Daoy (cell line): ENCODE measurements at places on chromosomes 11 and 22.

DNA sequence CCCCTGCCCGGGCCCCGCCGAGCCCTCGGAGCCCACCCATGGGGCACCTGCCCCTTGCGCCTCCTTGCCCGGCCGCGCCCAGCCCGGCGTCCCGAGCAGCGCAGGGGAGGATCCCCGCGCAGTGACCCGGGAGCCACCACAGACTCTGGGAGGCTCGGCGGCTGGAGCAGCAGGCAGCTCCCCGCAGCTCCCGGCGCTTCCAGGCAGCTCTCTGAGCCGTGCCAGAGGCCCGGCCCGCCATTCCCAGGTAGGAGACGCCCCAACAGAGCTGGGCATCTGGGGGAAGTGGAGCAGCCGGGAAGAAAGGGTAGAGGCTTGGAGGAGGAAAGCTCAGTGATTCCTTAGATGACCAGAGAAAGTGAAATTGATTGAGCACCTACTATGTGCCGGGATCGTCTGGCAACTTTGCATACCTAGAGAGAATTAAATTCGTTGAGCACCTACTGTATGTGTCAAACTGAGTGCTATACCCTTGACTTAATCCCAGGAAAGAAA lies 670 bp downstream of the RASD2 start:
- DNase-seq, result no peak

DNA sequence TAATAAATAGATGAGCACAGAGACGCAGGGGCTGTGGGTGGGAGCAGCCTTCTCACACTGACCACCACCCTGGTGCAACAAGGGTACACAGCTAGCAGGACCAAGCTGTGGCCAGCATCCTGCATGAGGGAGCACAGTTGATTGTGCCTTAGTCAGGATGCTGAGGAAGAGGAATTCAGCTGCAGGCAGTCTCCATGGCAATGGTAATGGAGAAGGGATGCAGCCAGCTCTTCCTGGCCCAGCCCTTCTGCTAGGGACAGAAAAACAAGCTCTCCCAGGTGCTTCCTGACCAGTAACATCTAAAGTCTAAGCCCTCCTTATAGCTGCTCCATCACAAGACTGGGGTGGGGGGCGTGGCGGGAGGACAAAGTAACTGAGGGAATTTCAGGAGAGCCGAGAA lies 363.5 kb downstream of the BUD13 start:
- no peak for DNase-seq

DNA sequence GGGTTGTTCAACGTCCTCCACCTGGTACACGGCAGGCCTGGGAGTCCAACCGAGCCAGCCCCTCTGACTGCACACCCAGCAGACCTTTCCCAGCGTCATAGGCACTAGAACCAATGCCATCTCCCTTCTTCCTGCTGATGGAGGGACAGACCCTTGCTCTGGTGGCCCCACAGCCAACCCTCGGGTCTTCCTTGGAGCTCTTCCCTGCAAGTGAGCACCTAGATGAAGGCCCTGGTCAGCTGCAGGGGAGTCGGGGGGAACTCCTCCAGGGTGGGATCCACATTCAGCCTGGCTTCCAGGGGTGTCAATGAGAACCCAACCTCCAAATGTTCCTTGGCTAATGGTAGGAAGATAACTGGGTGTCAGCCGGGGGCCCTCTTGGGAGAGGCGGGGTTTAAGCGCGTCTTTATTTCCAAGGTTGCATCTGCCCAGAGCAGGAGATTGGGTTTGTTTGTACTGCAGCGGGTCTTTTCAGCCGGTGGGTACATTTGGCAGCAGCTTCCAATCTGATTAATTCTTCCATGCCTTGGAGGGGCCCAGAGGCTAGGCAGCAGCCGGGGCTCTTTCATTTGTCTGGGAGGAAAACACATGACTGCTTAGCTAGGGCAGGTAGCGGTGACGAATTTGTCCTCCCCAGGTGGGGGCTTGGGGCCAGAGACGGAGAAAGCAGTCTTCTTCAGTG lies 56.0 kb upstream of the SHISAL1 start:
- no peak for DNase-seq

DNA sequence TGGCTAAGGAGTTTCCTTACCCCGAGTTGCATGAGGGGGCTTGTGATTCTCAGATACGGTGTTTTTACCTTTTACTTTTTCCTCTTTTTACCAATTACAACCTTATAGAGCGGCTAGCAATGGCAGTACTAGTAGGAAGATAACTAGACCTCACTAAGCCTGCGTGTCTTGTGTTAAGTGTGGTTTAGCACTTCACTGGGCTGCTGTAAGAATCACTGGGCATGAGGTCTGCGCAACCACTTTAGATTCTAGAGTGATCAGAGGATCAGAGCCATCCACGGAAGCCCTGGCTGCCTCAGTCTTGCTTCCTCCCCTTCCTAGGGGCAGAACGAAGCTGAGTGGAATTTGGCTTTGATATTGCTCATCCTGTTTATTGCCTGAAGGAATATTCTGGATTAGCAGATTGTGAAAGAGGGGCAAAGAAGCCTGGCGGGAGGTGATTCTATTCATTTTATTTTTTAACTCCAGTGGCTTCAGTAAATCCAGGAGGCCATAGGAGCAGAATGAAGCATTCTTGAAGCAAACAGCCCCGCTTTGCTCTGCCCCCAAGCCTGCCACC lies 88.5 kb downstream of the GRAMD1B start:
- no peak for DNase-seq

DNA sequence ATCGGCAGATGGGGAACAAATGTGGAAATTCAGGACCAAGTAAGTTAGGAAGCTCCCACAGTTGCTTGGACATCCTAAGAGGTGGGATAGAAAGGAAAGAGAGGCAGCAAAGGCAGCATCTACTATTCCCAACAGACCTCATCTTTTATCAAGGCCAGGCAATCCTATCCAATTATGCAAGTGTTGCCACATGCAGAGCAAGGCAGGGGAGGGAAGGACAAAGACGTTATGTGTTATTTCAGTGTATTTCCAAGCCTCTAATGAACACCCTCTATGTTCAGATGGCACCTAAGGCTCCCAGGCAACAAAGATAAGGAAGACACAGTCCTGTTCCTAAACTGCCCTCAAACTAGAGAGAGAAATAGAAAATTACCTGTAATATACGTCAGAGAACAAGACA lies 9.2 kb downstream of the TIGD3 start:
- DNase-seq, result no peak

- DNase-seq, result no peak
These were observed 14.7 kb upstream of the ST14 start for GRCh38 chr11:130144861-130145281.

GRCh38 chr11:114001416-114001815 lies 26.5 kb downstream of the HTR3A start:
- DNase-seq, result no peak

DNA sequence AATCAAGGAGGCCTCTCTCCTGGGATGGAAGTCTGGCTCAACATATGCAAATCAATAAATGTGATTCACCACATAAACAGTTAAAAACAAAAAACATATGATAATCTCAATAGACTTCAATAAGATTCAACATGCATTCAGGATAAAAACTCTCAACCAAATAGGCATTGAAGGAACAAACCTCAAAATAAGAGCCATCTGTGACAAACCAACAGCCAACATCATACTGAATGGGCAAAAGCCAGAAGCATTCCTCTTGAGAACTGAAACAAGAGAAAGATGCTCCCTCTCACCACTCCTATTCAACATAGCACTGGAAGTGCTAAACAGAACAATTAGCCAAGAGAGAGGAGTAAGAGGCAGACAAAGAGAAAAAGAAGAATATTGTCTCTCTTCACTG lies 54.0 kb upstream of the SEZ6L start:
- no peak for DNase-seq

- DNase-seq, result no peak
These were observed 5.7 kb upstream of the ADAMTS15 start for GRCh38 chr11:130442737-130443136.

DNA sequence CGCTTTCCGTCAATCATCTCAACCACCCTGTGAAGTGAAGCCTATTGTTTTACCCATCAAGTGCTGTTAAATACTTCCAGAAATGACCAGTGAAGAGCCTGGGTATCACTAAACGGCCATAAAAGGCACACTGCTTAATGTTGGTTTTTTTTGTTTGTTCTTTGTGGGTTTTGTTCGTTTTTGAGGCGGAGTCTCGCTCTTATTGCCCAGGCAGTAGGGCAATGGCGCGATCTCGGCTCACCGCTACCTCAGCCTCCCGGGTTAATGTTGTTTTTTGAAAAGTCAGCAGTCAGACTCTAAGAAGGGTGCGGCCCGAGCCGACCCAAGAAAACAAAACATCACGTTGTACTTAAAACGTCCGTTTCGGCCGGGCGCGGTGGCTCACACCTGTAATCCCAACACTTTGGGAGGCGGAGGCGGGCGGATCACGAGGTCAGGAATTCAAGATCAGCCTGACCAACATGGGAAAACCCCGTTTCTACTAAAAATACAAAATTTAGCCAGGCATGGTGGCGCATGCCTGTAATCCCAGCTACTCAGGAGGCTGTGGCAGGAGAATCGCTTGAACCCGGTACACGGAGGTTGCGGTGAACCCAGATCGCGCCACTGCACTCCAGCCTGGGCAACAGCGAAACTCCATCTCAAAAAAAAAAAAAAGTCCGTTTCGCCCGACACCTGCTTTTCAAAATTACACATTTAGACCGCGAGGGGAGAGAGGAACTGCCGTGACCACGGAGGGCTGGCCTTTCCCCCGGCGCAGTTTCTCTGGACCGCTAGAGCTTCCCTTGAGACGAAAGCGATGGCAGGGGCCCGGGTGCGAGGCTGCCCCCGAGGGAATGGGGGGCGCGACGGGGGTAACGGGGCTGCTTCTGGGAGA lies 714 bp downstream of the CD59 start:
- DNase-seq, result peak; percentile 35

- DNase-seq, result no peak
These were observed 118.8 kb downstream of the SPATA19 start for GRCh38 chr11:133726542-133726941.

- DNase-seq, result no peak
These were observed 43.2 kb upstream of the CREB3L1 start for GRCh38 chr11:46234311-46234710.

GRCh38 chr11:105468154-105468553 lies 141.7 kb upstream of the GRIA4 start:
- no peak for DNase-seq

- no peak for DNase-seq
These were observed 46.4 kb upstream of the SC5D start for GRCh38 chr11:121246021-121246768.

- DNase-seq, result peak; percentile 73
These were observed 41.0 kb upstream of the APLNR start for GRCh38 chr11:57277845-57278720.

- no peak for DNase-seq
These were observed 9.1 kb downstream of the P2RY6 start for GRCh38 chr11:73281201-73281741.

GRCh38 chr22:41334951-41335635 lies 33.8 kb downstream of the ZC3H7B start:
- no peak for DNase-seq

DNA sequence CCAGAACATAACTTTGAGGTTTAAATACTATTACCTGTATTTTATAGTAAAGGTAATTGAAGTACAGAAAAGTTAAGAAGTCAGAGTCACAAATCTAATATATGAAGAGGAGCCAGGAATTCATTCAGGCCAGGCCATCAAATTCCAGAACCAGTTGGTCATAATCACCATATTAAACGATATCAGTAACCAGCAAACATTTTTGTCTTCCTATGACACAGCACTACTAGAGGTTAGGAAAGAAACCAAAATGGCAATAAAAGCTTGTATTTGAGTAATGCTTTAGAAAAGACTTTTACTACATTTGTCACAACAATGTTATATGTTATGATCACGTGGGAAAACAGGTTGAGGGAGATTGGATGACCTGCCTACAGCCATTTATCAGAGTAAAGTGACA lies 62.2 kb downstream of the DKK3 start:
- DNase-seq, result no peak

- no peak for DNase-seq
These were observed 25.5 kb downstream of the SHISAL1 start for GRCh38 chr22:44287121-44287693.

GRCh38 chr22:31089160-31090100 lies 8.3 kb downstream of the SMTN start:
- DNase-seq, result no peak

GRCh38 chr22:45007391-45008185 lies 2.2 kb downstream of the PHF21B start:
- peak; percentile 72 for DNase-seq

- peak; percentile 91 for DNase-seq
These were observed 82.5 kb upstream of the PICALM start for GRCh38 chr11:86151174-86152005.

GRCh38 chr11:57645689-57646085 lies 4.0 kb downstream of the YPEL4 start:
- no peak for DNase-seq

DNA sequence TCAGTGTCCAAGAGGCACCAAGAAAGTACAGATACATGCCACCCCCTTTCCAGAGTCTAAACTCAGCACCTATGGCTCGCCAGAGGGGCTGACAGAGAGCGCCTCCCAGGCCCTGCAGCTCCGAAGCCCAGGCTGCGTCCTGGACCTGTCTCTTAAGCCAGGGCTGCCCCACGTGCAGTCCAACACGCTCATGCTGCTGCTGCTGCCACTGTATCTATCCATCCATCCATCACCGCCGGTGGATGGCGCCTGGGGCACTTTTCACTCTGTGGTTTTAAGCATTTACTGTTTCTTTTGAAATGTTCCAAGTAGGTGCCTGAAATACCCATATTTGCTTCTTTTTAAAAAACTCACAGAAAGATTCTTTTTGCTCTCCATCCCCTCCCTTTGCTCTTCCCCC lies 41.8 kb downstream of the MACROD1 start:
- peak; percentile 37 for DNase-seq

- no peak for DNase-seq
These were observed 337.2 kb upstream of the DDI1 start for GRCh38 chr11:103699216-103699615.

DNA sequence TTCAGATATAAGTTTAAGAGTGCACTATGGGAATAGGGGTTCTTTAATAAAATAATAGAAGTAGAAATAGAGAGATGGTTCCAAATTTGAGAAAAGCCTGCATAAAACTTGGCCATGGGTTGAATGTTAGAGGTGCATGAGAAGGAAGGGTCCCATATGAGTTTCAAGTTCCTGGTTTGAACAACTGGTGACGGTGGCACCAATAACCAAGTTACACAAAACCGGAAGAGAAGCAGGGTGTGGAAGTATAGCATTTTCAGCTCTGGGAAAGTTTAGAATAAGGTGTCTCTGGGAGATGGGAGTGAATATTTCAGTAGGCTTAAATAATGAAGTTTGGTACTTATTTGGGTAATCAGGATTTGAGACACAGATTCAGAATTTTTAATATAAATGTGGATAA lies 2.4 kb downstream of the CASP1 start:
- no peak for DNase-seq
